ENCODE measurements at places on chromosomes 16 and 17.

DNA sequence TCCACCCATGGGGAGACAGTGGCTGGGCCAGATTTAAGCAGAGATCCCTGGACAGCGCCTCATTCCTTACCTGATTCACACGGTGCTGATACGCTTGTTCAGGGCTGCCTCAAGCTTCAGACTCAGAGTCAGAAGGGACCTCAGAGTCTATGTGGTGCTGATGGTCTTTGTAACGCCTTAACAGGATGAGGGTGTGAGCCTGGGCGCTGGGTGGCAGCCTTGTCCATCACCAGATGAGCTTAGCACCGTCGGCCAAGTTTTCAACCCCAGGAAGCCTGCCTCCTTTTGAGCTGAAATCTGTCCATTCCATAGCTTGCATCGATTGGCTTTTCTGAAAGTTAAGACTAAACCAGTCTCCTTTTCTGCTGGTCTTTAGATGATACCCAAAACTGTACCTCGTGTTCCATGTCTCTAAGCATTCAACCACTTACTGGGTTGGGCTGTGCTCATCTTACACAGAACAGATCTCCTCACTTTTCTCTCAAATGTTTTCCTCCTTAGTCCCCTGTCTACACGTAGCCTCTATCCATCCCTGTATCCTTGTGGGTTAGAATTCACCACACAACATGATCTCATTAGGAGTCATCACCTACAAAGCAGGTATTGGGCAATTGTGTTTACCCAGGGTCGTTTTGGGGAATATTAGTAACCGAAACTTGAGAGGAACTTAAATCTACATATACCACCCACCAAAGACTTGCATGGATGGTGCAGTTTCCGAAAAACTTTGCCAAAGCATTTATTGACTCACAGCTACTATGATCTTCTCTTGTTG is 573.4 kb downstream of the CDH13 start:
- no peak for DNase-seq

DNA sequence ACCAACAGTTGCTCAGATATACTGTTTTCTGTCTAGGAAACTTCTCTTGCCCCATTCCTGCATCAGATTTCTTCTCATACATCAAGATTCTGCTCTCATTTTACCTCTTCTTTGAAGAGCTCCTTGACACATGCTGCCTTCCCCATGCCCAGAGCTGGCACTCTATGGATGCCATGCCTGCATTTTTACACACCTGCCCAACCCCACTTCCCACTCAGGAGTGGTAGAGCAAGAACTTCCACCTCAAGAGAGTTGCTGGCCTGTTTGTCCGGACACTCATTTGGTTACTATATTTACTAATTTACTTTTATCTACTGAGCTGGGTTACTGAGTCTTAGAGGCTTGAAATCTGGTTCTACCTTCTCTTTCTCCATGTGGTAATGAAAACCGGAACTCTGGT is 98.3 kb upstream of the HLF start:
- no peak for DNase-seq

DNA sequence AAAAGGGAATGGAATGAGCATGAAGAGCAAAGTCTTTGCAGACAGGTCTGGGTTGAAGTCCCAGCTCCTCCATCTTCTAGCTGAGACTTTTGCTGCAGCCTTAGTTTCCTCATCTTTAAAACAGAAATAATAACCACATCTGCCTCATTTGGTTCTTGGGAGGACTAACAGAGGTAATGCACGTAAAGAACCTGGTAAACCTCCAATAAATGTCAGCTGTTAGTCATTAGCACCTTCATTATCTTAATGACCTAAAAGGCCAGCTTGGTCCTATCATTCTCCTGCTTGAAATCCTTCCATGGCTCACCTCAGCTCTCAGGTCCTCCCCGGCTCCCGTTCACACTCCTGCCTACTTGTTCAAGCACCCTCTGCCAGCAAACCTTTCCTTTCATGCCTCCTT is 51.8 kb downstream of the SKAP1 start:
- DNase-seq: no peak

DNA sequence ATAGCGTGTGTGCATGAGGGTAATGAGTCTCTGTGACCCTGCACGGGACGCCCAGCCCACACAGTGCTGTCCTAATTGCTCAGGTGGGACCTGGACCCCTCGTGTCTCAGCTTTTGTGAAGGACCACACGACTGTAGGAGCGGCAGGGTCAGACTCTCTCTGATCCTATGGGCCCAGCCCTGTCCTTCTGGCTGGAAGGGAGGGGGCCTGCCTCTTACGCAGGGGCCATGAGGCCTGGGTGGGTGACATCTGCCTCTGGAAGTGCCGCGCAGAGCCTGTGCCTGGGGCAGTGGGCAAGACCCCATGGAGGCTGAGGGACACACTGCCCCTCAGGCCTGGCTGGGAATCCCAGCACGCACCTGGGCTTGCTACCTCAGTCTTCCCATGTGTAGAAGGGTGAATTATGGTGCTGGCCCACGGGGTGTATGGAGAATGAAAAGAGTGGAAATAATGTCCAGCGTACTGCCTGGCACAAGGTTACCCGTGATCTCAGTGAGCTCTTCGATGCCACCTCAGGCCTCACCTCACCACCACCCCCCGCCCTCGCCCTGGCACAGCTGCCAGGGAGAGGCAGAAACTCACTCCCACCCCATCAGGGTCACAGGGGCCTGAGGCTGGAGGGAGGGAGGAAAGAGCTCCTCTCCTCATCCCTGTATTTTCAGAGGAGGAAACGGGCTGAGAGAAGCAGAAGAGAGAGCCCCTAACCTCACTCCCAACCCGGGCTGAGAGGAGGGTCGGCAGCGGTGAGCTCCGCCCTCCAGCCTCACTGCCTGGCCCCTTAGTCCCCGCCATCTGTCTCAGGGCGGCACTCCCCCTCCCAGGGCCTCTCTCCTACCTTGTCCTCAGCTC is 27.1 kb upstream of the DBNDD1 start:
- no peak for DNase-seq

DNA sequence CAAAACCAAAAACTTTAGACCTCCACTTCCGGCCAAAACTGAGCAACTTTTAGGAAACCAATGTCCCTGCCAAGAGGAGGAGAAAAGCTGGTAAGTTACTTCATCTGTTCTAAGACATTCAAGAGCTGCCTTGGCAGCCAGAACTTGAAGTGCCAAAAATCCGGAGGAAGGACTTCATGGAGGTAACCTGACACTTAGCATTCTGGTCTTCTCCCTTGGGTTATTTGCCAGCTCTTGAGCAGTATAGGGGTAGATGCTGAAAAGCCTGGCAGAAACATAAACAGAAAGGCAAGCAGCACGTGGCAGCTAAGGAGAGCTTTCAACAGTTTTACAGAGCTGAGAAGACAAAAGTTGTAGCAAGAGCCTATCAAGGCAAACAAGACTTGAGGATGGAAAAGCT is 53.2 kb downstream of the CDYL2 start:
- no peak for DNase-seq
